ENCODE measurements at places on chromosomes 6 and 20.

DNA sequence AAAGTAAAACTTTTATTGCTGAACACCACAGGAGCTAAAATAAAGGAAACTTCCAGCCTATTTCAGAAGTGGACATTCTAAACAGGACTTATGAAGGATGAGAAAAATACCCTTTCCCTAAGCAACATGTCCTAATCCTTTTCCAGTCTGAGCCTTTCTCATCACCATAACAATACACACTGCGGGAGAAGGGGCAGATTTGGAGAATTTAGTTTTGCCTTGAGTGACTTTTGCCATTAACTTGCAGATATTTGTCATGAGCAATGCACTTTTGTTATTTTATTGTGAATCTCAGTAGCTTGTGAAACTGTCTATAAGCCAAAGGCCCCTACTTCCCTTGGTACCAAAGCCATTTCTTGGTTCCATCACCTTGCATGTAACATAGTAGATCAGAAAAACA is 53.0 kb upstream of the OLIG3 start:
- no peak for DNase-seq

- DNase-seq, result no peak
These were observed 8.6 kb downstream of the RAET1E start for GRCh38 chr6:149889326-149889725.

- DNase-seq, result no peak
These were observed 593.0 kb upstream of the CITED2 start for GRCh38 chr6:139967497-139967896.

- DNase-seq, result no peak
These were observed 18.4 kb upstream of the MCM9 start for GRCh38 chr6:118953391-118953790.

DNA sequence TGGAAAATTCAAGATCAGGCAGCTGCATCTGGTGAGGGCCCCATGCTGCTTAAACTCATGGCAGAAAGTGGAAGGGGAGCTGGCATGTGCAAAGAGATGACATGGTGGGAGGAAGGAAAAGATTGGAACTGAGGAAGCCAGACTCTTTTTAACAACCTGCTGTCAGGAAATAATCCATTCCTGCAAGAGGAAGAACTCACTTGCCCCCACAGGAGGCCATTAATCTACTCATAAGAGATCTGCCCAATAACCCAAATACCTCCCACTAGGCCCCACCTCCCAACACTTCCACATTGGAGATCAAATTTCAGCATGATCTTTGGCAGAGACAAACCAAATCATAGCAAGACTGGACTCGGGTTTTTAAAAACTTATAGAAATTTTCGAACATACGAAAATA is 200.5 kb upstream of the KCNQ5 start:
- no peak for DNase-seq

GRCh38 chr20:50301165-50301564 is 110.5 kb downstream of the CEBPB start:
- no peak for DNase-seq

GRCh38 chr6:113632220-113632864 is 224.8 kb upstream of the MARCKS start:
- no peak for DNase-seq

DNA sequence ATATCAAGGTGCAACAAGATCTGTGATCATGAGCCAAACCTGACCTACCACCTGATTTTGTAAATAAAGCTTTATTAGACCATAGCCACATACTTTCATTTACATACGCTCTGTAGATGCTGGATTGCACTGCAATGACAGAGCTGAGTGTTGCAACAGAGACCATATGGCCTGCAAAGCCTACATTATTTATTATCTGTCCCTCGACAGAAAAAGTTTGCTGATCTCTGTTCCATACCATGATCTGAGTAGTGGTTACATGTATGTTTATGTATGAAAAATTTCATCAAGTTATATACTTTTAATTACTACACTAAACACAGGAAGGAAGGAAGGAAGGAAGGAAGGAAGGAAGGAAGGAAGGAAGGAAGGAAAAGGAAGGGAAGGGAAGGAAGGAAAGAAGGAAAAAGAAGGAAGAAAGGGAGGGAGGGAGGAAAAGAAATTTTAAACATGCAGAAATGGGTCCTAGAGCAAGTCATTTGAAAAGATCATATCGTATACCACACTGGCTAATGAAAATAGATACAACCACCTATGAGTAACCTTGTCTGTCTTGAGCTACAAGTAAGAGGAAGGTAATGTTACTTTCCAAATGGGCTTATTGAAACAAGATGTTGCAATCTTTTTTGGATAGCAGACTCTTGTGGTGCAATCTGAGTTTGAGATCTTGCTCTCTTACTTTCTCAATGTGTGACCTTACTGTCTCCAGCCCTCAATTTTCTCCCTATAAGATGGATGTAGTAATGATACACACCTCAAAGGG is 441.0 kb downstream of the KIF16B start:
- DNase-seq, result no peak

- DNase-seq, result no peak
These were observed 20.3 kb downstream of the PGK2 start for GRCh38 chr6:49766762-49767161.

GRCh38 chr20:5215672-5216304 is 89.0 kb downstream of the CDS2 start:
- no peak for DNase-seq

GRCh38 chr6:22151892-22152291 is 144.9 kb downstream of the PRL start:
- DNase-seq, result no peak

DNA sequence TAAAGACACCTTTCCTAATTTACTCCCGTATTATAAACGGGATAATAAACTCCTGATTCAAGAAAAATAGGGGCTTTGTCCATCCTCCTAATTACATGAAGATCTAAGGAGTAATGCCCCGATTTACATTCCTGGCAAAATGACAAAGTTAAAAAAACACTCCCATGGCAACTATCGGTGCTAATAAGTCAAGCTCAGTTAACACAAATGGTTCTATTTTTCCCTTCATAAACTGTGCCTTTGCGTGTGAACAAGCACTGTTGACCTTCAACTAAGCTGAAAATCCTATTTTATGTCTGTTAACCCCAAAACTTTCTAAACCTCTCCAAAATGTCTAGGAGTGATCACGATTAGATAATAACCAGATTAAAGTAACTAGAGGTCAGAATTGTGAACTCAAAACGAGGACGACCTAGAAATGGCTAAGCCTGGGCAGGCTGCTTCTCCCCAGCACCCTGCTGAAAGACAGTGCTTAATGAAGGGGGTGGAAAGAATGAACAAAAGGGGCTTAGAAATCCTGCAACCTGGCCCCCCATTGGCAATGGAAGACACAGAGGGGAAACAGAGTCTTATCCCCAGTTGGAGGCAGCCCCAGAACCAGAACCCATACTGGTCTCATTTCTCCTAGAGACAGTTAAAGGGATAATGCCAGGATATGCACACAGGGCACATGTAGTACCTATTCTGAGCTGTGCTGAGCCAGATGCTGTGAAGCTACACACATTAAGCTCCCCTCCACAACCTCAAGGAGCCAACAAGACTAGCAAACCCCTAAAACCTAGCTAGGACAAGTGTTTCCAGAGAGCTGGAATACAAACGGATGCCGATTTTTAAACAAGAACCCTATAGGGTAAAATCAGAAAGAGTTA is 23.0 kb downstream of the SLC23A2 start:
- DNase-seq, result no peak

GRCh38 chr6:16064671-16065072 is 64.2 kb upstream of the MYLIP start:
- peak; percentile 86 for DNase-seq

DNA sequence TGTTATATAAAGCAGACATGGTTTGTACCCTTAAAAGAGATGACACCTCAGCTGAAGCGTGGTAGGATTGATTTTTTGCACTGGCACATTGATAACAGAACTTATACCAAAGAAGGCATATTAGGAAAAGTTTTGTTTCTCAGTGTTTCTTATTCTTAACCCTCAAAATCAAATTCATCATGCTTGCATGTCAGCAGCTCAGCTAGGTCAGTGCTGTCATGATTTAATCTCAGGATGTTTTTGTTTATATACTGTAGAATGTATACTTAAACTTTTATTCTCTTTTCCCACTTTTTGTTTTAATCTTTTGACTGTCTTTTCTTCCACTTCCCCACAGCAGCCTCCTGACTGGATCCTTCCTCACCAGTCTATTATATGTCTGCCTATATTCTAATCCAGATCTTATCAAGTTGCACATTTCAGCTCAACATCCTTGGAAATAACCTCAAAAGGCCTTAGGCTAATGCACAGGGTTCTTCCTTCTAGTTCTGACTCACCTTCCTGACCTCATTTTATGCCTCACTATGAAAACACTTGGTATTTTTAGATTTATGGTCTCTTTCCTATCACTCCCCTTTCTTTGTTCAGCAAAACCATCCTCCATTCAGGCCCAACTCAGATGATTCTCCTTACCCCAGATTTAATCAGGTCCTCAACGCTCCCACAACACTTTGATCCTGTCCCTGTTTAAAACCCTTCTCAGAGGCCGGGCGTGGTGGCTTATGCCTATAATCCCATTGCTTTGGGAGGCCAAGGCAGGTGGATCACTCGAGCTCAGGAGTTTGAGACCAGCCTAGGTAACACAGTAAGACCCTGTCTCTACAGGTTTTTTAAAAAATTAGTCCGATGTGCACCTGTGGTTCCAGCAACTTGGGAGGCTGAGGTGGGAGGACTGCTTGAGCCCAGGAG is 7.2 kb downstream of the HEBP2 start:
- DNase-seq, result no peak

DNA sequence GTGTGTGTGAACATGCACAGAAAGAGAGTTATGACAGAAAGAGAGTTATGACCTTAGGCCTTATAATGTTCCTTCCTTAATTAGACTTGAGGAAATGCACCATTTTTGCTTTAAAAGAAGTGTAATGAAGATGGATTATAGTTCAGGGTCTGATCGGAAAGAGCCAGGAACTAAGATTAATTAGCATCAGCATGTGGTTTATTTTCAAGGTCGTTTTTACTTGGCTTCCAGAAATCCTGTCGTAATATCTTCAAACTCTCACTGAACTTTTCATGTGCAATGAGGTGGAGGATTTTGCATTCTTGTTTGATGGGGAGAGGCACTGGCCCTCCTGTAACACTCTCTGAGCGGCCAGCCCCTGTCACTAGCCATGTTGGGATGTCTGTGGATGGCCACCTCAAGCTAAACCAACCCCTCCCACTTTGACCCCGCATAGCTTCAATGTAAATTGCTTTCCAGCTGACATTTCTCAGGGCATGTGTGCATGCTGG is 116.8 kb downstream of the CDC5L start:
- DNase-seq, result no peak

- DNase-seq, result no peak
These were observed 30.6 kb downstream of the ARID1B start for GRCh38 chr6:156807795-156808194.

GRCh38 chr6:6915813-6916547 is 191.8 kb upstream of the RREB1 start:
- DNase-seq, result no peak

GRCh38 chr6:84442208-84442607 is 214.8 kb upstream of the CEP162 start:
- no peak for DNase-seq

DNA sequence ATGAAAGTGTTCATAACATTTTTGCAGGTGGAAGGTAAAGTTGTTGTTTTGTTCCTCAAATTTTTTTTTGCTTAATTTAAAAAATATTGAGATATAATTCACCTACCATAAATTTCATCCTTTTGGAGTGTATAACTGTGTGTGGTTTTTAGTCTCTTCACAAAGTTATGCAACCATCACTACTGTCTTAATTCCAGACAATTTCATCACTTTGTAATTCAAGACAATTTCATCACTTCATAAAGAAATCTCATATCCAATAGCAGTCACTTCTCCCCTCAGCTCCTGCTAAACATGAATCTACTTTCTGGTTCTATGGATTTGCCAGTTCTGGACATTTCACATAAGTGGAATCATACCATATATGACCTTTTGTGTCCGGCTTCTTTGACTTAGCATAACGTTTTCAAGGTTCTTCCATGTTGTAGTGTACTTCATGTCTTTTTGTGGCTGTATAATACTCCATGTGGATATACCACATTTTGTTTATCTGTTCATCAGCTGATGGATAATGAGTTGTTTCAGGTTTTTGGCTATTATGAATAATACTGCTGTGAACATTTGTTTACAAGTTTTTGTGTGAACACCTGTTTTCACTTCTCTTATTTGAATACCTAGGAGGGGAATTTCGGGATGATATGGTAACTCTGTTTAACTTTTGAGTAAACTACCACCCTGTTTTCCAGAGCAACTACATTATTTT is 18.8 kb downstream of the ZFAND3 start:
- no peak for DNase-seq

GRCh38 chr6:7617801-7618764 is 28.1 kb downstream of the SNRNP48 start:
- no peak for DNase-seq

- no peak for DNase-seq
These were observed 33.4 kb upstream of the EYA4 start for GRCh38 chr6:133207754-133208153.

DNA sequence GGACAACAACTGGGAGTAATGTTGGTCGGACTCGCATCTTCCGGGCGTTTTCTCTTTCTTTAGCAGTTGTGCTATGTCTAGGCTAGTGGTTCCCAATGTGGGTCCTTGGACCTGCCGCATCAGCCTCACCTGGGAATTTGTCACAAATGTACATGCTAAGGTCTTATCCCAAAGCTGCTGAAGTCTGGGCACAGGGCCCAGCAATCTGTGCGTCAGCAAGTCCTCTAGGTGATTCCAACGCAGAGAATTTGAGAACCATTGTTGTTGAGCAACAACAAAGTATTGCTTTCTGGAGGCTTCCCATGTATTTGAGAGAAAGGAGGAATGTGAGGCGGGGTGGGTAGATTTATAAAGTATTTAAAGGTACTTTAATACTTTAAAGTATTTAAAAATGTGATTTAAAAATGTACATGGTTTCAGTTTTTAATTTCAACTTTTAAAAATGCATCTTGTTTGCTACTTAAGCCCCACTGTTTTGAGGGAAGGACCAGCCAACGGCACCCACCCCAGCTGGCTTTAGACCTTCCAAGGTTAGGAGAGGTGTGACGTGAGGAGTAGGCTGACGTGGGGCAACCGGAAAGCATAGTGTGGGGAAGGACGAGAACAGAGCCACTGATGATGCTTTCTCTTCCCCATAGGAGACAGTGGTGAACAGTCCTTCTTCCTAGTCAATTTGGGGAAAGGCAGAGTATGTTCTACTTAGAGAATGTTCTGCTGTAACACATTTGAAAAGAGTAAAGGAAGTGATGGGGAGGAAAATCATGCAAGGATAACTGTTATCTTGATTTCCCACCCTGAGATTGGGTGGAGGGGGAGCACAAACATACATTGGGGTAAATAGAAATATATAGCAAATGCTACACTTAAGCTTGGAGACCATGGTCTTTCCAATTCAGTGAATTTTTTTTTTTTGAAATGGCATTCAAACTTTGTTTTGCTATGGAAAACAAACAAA is 4.3 kb downstream of the UST start:
- no peak for DNase-seq

DNA sequence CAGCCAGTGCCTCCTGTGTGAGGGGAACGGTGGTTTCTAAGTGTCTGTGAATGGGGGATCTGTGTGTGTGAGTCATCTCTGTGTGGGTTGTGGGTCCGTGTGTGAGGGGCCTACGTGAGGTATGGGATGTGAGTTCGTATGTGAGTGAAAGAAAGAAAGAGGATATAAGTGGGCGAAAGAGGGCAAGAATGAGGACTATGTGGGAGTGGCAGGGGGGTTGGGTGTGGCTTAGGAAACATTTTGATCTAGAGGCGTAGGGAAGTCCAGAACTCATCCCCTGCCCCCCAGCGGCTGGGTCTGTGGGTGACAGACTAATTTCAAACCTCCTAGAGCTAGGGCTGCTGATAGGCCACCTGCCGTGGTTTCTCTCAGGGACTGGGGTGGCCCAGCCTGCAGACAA is 35.5 kb downstream of the DHX35 start:
- no peak for DNase-seq
